ENCODE measurements at places on chromosomes 7 and 10.

GRCh38 chr7:152046531-152046930, 21.1 kb downstream of the GALNT11 start:
- no peak for DNase-seq

DNA sequence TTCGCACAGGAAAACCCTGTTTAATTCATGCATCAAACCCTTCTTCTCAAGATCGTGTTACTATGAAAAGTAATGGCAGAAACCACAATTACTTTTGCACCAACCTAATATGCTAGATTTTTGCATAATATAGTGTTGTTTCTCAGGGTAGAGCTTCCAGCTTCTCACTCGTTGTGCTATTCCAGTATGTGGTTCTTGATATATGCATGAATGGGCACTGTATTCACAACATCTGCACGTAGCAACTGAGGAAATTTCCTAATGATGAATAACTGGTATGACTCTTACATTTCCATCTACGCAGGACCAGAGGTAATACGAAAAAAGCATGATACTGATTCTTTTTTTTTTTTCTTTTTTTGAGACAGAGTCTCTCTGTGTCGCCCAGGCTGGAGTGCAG, 326.6 kb upstream of the GALNT17 start:
- DNase-seq = no peak

DNA sequence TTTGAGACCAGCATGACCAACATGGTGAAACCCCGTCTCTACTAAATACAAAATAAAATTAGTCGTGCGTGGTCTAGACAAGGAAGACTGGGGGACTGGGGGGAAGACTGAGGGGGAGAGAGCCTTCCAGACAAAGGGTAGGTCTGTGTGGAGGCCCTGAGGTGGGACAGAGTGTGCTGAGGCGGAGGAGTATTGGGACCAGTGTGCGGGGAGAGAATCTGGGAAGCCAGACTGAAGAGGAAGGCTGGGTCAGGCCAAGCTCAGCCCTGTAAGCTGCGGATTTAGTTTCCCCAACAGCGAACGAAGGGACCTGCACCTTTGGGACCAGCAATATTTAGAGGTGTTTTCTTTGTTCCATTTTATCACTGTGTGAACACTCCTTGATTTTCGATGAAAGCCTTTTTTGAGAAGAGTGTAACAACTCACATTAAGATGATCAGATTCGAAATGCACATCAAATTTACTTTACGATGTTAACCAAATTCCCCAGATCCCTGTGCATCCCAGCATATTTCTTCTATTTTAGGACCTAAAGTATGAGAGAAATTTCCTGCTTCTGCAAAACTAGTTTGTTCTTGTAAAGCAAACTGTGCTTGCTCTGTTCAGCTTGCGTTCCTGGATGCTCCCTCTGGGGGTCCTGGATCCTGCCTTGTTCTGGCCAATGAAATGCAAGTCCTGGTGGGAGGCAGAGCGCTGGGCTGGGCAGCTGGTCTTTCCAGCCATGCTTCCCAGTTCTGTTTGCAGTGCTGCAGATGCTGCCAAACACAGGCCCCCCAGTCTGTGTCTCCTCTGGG, 39.4 kb downstream of the PLAU start:
- no peak for DNase-seq

- DNase-seq = no peak
Measured at GRCh38 chr7:66335318-66335717, 130.2 kb downstream of the TPST1 start.

DNA sequence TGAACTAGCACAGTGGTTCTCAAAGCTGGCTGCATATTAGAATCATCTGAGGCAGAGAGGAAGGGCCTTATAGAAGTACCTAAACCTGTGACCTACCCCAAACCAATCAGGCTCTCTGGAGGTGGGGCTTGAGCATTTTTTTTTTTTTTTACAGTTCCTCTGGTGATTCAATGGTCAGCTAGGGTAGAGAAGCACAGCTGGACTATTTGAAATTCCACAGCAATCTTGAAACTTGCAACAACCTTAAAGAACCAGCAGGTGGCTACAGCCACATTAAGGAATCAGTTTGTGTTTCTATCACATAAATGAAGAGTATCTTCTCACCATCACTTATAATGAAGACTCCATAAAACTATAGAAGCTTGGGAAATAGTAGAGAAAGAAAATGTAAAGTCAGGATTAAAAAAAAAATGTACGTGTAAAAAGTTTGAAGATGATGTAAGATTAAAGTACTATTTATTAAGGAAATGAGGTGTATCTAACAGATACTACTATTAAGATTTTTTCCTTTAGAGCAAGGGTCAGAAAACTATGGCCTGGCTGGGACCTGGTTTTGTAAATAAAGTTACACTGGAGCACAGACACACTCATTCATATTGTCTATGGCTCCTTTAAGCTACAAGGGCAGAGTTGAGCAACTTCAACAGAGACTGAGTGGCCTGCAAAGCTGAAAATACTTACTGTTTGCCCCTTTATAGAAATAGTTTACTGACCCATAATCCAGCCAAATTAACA, 3.8 kb downstream of the RTKN2 start:
- DNase-seq = no peak

- no peak for DNase-seq
Measured at GRCh38 chr10:71268758-71269157, 50.3 kb upstream of the SLC29A3 start.

DNA sequence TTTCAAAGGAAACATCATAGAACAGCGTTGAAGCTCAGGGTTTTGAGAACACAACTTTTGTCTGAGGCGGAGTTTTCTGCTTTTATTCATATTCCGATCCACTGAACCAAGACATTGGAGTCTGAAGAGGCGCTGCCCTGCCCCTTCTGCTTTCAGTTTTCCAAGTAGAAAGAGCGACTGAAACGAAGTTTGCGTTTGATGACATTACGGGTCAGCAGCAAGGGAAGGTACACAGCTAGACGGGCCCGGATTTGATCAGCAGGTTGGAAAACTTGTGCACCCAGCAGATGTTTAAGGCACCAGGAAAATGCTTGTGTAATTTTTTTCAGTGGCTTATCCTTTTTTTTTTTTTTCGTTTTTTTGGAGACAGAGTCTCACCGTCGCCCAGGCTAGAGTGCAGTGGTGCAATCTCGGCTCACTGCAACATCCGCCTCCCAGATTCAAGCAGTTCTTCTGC, 720 bp downstream of the SUN1 start:
- DNase-seq = no peak

- no peak for DNase-seq
Measured at GRCh38 chr7:139773371-139773770, 4.4 kb downstream of the HIPK2 start.

DNA sequence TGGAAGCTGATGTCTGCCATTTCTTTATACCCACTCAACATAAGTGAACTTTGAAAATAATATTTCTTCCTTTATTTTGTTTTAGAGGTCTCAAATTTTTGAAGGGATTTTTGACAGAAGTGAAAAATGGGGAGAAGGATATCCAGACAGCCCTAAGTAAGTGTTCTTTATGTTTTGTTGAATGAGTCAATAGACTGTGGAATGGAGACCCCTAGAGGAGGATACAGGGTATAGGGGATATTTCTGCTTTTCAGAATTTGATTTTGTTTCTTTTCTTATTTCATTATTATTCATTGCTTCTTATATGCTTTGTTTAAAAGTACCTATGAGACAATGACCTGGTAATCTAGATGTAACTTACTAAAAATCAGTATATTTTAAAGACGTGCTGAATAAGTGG, 34.4 kb downstream of the PLEKHA8 start:
- no peak for DNase-seq

DNA sequence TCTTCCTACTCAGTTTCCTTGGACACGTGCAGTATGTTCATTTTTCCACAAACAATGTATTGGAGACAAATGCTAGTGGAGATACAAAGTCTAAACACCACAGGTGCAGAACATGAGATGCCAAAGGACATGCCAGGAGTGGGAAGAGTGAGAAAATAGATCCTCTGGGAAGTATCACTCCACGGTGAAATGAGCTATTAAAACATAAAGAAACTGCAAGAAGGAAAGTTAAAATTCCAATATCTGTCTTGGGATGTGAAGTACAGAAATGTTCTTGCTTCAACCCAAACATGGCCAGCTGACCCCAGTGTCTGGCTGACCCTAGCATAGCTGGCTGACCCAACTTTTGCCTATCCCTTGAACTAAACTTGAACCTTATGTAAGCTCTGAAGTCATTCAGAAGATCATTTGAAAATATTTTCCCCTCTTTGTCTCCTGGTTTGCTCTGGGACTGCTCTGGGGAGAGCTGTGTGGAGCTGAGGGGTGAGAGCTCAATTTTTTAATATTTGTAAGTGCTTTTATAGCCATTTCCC, 59.5 kb downstream of the FZD1 start:
- DNase-seq = no peak

DNA sequence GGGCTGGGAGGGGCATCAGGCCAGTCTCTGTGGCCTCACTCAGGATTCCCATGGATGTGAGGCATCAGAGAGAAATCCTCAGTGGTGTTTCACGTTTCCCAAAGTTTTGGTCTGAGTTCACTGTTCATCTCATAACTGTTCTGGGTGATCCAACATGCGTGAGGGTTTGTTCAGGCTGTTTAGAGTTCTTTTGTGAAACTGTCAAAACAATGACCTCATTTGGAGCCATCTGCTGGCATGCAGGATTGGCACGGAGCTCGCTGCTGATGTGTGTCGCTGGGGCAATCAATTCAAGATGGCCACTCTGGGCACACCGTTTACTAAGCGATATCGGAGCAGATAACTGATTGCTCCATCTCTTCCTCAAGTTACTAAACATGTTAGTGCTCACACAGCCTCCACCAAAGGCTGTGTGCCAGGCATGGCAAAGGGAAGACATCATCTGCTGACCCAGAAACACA, 365.6 kb downstream of the WDR11 start:
- DNase-seq = no peak

DNA sequence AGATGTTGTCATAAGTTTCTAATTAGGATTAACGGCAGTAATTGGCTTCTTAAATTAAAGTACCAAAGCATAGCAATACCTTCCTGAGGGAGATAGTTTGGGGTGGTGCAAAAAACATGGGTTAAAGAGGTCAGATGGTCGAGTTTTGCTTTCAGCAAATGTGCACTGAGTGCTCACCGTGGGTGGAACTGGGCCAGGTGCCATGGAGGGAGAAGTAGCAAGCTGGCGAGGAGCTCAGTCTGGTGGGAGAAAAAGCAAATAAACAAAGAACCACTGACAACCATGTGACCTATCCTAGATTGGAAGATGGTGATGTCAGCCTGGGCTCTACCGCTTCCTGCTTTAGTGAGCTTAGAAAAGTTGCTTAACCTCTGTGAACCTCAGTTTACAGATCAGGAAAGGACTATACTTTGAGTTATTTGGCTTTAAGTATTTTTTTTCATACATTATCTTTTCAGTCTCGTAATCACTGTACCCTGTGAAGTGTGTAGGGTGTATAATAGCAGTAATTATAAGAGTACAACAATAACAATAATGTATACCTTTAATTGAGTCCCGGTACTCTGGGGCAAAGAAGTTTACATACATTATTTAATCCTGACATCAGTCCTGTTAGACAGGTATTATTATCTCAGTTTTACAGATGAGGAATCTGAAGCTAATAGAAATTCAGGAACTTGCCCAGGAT, 69.0 kb upstream of the PDCD4 start:
- no peak for DNase-seq

- DNase-seq = no peak
Measured at GRCh38 chr10:113630929-113631533, 32.8 kb downstream of the NRAP start.

DNA sequence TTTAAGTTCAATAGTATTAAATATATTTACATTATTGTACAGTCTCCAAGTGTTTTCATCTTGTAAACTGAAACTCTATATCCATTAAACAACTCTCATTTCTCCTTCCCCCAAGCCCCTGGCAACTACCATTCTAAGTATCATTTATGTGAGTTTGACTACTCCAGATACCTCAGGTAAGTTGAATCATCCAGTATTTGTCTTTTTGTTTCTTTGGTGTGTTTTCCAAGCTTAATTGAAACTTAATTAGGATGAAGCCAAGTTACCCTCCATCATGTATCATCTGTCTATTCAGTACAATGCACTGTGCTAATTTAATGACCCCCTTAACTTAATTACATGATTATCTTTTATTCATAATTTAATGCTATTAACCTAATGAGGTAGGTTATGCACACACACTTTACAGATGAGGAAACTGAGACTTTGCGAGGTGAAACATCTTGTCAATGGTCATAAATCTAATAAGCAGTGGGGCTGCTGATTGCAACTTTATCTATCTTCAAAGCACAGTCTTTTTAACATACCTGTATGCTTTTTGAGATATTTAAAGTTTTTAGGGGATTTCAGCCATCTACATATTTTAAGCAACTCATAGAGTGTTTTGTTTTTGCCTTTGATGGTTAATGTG, 663 bp downstream of the MACC1 start:
- no peak for DNase-seq

- DNase-seq = no peak
Measured at GRCh38 chr10:78283069-78283682, 249.5 kb downstream of the RPS24 start.

DNA sequence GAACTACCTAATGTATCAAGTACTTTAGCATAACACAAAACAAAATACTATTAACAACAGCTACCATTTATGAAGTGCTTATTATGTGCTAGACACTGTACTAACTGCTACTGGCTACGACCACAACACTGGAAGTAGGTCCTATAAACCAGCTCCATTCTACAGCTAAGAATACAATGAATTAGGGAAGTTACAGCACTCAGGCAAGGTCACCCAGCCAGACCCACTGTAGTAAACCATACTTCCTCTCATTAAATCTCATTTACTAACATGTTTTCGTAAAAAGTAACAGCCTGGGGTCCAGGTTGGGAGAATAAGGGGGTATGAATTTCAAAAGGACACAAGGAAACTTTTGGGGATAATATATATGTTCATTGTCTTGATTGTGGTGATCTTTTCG, 25.4 kb downstream of the NAPEPLD start:
- DNase-seq = no peak

DNA sequence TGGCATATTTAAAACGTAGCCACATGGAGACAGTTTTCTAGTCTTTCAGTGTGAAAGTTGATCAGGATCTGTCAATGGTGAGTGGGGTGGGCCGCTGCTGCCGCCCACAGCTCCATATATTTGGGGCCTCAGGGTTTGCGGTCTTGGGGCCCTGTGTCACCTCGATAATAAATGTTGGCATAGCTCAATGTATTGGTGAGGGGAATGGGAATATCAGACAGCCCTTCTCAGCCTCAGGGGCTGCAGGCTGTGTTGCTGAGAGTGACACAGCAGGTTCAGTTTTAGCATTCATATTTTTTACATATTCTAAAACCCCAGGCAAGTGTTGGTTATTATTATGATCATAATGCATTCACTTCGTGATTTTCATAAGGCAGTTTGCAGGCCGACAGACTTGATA, 5.3 kb downstream of the CDH23 start:
- no peak for DNase-seq

Measured in cortex of kidney (tissue), 1 donor.